ENCODE measurements at places on chromosomes 6 and 20.

- DNase-seq: no peak
These were observed 455.0 kb upstream of the SOX4 start for GRCh38 chr6:21138336-21139069.

DNA sequence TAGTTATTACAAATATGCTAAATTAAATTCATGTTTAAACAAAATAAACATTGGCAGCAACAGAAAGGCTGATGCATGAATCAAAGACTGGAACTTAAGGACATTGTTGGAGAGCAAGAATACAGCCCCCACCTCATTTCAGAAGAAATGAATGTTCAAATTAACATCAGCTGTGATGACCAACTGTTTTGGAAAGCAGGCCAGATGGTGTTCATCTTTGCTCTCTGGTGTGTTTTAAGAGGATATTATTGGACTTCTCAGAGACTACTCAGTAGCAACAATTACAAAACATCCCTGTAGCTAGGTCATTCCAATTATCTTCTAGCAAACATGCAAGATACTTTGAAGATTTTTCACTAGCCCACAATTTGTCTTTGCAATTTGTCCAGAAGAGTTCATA lies 118.6 kb upstream of the DOK5 start:
- no peak for DNase-seq

- no peak for DNase-seq
These were observed 66.7 kb upstream of the BMP2 start for GRCh38 chr20:6700563-6701329.

DNA sequence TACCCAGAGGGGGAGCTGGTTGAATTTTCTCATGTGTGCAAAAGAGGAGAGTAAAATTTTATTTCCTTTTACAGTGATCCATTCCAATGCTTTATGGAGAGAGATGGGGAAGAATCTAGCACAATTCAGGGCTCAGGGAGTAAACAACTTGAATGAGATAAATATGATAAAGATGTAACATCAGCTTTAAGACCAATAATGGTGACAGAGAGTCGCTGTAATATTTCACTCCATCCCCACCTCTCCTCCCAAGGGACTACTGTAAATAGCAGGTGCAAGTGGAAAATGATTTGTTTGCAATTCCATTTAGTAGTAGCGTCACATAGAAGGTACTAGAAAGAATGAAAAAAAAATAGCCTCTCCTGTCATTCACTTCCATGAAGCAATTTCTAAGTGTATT lies 4.8 kb downstream of the CRISP3 start:
- no peak for DNase-seq

- no peak for DNase-seq
These were observed 79.6 kb downstream of the IPCEF1 start for GRCh38 chr6:154276810-154277628.

DNA sequence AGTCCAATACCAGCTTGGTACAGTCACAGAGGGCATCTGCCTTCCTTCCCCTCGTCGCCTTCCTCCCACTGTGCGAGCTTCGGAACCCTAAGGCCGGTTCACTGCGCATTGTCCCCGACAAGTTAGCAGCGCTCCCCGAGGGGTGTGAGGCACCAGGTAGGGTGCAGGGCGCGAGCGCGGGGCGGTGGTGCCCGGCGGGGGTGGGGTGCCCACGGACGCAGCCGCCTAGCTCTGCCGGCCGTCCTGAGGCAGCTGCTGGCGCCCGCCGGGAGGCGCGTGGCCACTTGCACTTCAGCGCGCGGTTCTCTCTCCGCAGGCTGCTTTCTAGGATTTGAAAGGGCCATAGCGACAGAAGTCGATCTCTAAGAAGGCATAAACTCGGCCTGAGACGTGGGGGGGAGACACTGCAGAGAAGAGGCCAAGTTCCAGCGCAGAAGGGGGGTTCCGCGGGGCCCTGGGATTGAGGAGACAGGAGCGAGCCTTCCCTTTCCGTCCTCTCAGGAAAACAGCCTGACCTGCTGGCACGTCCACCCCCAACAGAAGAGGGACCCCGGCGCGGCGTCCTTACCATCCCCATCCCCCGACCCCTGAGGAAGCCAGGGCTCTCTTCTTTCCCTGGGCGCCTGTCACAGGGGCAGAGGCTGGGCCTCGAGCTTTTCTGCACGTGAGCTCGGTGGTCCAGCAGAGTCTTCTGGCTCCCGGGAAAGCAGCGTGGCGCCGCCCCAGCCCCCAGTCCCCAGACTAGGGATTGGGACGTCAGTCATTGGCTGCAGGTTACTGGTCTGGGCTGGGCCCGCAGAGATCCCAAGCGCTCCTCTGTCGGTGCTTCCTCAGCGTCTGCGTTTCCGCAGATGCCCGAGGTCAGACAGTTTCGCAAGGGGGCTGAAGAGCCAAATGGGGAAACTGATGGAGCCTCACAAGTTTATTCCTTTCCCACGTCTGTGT lies 15.6 kb upstream of the PRDM13 start:
- no peak for DNase-seq

DNA sequence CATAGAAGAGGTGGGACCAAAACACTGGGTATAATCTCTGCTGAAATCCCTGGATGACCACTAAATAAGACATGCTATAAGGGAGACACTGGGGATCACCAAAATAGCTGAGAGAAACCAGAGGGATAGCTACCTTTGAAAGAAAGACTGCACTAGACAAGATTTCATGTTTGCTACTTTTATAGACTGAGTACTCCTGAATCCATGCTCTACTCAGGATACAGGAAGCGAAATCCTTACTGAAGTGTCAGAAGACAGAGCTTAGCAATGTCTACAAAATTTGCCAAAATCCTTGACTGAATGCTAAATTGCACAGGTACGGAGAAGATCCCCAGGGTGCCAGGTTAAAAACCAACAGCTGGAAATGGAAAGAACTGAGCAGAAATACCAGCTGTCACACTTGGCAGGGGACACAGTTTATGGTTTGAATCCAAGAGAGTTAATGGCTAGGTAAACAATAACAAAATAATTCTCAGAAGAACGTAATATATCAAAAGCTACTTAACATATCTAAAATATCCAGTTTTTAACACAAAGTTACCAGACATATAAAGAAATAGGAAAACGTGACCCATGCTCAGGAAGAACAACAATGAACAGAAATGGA lies 125.4 kb downstream of the MAN1A1 start:
- DNase-seq: no peak

DNA sequence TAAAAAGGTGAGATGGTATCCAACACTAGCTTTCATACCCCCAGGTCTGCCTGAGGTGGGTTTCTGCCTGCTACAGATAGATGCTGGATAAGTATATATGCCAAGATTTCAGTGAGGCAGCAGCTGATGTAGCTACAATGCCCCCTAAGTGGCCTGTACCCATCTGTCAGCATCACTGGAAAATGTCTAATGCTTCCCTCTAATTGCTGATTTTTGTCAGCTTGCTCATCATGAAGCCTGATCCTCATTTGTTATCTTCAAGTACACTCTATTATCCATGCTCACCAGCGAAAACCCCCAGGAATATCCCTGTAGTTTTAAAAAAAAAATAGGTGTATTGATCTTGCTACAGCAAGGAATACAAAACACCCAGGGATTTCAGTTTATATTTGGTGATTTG lies 32.2 kb downstream of the OPRM1 start:
- no peak for DNase-seq

GRCh38 chr6:37492991-37493660 lies 6.6 kb downstream of the CCDC167 start:
- no peak for DNase-seq

- DNase-seq: no peak
These were observed 169.8 kb downstream of the PTPRK start for GRCh38 chr6:128350416-128351254.

DNA sequence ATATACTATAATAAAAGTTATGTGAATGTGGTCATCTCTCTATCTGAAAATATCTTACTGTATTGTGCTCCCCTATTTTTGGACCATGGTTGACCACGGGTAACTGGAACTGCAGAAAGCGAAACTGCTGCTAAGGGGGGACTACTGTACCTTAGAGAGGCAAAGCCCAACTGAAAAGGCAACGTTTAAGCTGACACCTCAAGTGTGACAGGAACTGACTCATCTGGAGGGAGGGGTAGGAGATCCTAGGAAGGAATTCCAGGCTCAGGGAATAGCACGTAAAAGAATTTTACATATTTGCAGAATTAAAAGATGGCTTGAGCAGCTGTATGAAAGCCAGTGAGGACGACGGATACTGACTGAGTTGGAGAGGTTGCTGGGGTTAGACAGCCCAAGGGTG lies 34.8 kb downstream of the ELOVL2 start:
- DNase-seq: no peak

DNA sequence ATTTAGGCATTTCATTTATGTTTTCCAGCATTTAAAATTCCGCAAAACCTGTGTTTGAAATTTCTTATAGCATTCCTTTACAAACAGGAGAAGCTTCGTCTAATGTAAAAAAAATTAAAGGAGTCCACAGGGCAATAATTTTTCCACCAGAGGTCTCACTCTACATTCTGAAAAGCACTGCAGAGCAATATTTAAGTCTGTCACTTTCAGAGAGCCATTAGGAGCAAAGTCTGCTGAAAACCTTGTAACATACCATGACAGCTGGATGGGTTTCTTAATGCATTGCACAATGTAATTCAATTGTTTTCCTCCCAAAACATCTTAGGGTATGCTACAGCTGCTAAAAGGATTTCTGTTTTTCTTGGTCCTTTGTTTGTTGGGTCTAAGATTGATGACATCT lies 18.0 kb downstream of the BAG2 start:
- DNase-seq: no peak

DNA sequence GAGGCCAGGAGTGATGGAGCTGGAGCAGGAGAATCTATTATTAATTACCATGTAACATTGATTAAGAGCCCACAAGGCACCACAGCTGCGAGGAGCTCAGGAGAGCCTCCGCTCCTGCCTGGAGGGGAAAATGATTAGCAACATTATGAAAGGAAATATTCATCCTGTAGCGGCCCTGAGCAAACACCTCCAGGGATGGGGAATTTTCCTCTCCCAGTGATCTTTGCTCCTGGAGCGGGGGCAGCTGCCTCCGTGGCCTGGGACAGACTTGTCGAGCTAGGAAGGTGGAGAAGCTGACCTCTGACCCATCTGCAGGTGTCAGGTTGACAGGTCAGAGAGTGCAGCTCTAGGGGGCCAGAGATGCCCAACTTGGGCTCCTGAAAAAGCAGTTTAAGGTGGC lies 40.1 kb upstream of the SIRPA start:
- no peak for DNase-seq

GRCh38 chr6:28296520-28297060 lies 15.2 kb downstream of the PGBD1 start:
- DNase-seq: no peak

DNA sequence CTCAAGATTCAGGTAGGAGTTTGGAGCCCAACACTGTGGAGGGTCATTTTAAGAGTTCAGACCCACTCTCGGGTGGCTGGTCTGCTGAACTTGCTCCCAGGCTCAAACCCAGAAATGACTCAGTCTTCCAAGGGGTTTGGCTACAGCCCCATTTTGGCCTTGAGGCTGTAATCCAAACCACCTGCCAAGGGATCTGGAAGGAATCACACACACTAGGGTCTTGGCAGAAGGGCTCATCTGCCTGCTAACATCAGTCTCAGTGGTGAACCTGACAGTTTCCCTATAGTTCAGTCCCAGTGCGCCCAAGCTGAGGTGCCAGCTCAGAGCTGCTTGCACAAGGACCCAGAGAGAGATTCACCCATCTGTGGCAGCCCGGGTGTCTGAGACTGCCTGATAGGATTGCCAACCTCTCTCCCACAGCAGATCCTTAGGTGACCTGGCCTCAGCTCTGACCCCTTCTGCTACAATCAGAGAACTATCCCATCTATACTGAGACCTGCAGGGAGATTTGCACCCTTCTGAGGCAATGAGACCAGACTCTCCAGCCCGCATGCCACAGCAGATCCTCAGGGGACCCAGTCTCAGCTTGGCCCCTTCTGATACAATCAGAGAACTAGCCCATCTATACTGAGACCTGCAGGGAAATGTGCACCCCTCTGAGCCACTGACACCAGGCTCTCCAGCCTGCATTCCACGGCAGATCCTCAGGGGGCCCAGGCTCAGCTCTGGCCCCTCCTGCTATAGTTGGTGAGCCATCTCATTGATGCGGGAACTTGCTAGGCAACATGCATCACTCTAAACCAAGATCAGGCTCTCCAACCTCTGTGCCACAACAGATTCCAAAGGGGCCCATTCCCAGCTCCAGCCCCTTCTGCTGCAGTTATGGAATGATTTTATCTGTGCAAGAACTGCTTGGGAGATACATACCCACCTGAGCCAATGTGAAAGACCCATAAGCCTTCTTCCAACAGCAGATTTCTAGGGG lies 48.2 kb downstream of the THBS2 start:
- no peak for DNase-seq

- DNase-seq: no peak
These were observed 3.6 kb downstream of the SHLD1 start for GRCh38 chr20:5753814-5754213.

DNA sequence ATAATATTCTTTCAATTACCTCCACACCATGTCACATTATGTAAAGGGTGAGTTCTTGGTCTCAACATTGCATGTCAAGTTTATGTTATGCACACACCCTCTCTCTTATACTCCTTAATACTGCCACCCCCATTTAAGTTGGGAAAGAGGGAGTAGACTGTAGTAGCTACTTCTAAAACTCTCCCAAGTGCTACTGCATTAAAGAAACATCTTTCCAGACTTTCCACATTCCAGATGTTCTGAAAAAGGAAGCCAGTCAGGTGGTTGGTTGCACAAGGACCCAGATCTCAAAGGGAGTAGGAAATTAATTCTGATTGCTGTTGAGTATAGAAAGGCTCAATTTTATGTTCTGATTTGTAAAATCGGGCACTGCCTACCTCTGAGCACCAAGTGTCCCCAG lies 419.5 kb downstream of the CD83 start:
- DNase-seq: no peak

DNA sequence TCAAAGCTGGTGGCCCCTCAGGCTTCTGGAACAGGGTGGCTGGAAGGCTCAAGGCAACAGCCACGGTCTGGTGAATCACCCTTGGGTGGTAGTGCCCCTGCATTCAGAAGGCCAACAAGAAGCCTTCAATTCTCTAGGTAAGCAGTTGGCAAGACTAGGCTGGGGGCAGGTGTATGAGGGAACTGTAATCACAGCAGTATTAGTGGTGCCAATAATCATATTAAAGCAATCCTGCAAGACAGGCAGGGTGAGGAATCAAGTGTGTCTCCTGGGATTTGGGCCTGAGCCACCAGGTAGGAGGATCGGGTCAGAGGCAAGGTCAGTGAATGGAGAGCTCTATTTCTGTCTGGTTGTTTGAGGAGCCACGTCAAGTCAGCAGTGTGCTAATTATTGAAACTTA lies 24.9 kb upstream of the SCUBE3 start:
- DNase-seq: no peak

All from stimulated activated CD4-positive, alpha-beta T cell treated with anti-CD3 and anti-CD28 coated beads, Interleukin-1b, Interleukin-23, amount 100 ng/mL, for 1 hour (primary cell).